ENCODE measurements at places on chromosomes 11 and 22.

DNA sequence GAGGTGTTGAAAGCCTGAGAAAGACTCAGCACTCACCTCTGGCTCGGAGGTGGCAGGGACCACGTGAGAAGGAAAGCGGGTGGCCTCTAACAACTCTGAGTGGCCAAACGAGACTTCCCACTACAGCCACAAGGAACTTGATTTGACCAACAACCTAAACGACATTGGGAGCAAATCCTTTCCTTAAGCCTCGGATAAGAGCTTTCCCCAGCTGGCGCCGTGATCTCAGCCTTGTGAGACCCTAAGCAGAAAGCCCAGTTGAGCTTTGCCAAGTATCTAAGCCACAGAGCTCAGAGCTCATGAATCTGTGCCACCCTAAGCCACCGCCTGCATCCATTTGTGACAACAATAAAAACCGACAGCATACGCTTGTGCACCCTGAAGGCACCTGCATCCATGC, 636.0 kb downstream of the TBC1D22A start:
- DNase-seq: no peak

- no peak for DNase-seq
Observed at GRCh38 chr22:22943521-22944267, 56.1 kb downstream of the IGLL5 start.

- DNase-seq: no peak
Observed at GRCh38 chr11:12668166-12668565, 6.1 kb upstream of the TEAD1 start.

- DNase-seq: no peak
Observed at GRCh38 chr11:63761931-63762653, 6.5 kb downstream of the ZFTA start.

- DNase-seq: no peak
Observed at GRCh38 chr11:120884154-120885020, 139.5 kb upstream of the TBCEL start.

- DNase-seq: no peak
Observed at GRCh38 chr22:23242473-23243001, 62.2 kb downstream of the BCR start.

- no peak for DNase-seq
Observed at GRCh38 chr22:39206491-39206890, 38.3 kb downstream of the PDGFB start.

- no peak for DNase-seq
Observed at GRCh38 chr11:122158171-122158570, 42.2 kb upstream of the BLID start.

DNA sequence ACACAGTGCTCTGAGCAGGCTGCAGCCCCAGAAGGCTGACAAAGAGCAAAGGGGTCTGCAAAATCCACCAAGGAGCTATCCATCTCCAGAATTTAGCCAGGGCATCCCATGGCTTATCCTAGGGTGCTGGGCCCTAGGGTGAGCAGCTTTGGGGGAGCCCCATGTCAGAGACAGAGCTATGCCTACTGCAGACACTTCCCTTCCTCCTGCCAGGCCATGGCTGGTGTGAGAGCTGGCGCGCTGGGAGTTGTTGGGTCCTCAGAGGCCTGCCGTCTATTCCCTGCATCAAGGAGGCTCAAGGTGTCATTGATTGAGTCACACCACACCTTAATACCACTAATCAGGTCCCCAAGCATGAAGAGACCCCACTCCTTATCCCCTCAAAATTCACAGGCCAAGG, 85.3 kb upstream of the TP53I11 start:
- DNase-seq: no peak

DNA sequence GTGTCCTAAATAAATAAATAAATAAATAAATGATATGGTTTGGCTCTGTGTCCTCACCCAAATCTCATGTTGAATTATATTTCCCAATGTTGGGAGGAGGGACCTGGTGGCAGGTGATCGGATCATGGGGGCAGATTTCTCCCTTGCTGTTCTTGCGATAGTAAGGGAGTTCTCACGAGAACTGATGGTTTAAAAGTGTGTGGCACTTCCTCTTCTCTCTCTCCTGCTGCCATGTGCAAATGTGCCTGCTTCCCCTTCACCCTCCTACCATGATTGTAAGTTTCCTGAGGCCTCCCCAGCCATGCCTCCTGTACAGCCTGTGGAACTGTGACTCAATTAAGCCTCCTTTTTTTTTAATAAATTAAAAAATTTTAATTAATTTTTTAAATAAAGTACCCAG, 138.2 kb downstream of the FBXO7 start:
- DNase-seq: no peak

DNA sequence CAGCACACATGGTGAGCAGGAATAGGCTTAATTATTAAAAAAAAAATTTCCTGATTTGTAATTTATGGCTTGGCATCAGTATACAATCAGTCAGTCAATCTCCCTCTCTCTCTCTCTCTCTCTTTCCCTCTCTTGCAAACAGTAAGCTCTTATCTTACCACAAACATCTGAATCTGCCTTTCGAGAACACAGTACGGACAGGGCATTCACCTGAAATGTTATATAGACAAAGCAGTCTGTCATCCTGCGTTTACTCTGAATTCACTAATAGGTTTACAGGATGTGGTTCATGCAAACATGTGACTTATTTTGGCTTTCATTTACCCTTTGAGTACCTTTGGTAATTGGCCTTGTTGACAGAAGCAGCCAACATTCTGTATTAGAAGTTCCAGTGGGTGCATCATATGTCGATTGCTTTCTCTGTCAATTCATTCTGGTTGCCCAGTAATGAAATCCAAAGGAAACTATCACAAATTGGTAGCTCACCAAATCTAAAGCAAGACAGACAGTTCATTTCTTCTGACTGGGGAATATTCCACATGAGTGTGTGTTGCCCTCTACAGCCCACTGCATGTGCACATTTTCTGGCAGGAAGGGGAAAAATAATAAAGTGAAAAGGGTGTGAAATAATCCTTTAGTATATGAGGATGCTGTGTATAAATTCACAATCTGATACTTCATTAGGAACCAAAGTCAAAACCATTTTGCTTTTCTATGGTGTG, 1058.2 kb downstream of the LRRC4C start:
- no peak for DNase-seq

DNA sequence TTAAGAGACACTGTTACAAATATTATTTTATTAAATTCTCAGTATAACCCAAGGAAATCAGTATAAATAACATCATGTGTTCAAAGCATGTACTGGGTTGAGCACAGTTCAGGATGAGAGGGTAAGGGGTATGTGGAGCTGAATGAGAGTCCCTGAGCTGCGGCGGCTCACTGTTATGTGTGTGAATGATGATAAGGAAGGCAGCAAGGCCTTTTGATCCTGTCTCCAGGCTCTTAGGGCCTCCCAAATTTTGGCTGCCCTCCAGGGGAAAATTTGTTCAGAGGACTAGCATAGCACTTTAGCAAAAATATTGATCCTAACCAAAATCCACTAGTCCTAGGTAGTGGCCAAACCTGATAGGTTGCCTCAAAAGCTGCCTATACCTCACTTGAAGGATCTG, 86.1 kb upstream of the SPON1 start:
- DNase-seq: no peak

DNA sequence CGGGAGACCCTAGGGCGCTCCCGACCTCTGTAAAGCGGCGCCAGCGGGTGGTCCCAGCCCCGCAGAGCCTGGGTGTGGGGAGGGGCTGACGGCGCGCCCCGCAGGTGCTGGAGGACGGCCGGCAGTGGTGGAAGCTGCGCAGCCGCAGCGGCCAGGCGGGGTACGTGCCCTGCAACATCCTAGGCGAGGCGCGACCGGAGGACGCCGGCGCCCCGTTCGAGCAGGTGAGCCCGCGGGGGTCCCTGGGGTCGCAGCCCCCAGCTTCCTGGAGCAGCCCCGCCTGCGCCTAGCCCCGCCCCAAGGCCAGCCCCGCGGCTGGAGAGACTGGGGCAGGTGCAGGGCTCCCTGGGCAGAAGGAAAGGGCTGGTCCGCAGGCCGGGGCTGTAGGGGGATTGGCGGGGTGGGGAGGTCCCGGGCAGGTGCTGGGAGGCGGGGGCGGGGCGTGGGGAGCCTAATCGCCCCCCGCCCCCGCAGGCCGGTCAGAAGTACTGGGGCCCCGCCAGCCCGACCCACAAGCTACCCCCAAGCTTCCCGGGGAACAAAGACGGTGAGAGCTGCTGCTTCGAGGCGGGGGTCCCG, 19.7 kb downstream of the EPS8L2 start:
- DNase-seq: no peak

GRCh38 chr22:48416396-48417224, 1411.1 kb downstream of the BRD1 start:
- no peak for DNase-seq

DNA sequence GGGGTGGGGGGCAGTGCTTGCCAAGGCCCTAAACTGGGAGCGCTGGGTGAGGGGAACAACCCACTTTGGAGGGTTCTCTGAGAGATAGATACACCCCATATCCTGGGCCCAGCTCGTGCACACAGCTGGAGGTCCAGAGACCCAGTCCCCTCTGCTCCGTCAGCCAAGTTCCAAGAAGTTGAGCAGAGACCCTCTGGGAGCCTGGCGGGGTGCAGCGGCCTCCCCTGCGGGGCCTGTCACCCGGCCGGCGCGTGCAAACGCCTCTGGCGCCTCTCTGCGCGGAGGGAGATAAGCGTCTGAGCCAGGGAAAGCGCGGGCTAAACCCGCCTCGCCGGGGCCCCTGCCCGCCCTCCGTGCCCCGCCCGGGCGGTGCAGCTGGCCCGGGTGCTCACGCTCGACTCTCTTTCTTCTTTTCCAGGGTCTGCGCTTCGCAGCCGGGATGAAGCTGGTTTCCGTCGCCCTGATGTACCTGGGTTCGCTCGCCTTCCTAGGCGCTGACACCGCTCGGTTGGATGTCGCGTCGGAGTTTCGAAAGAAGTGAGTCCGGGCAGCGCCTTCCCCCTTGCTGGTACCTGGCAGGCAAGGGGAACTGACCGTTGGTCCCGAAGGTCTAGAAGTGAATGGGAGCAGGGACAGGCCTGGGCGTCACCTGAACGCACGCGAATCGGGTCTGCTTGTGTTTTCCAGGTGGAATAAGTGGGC, 540 bp downstream of the ADM start:
- DNase-seq: no peak

GRCh38 chr22:29128891-29129807, 56.3 kb downstream of the KREMEN1 start:
- DNase-seq: no peak

DNA sequence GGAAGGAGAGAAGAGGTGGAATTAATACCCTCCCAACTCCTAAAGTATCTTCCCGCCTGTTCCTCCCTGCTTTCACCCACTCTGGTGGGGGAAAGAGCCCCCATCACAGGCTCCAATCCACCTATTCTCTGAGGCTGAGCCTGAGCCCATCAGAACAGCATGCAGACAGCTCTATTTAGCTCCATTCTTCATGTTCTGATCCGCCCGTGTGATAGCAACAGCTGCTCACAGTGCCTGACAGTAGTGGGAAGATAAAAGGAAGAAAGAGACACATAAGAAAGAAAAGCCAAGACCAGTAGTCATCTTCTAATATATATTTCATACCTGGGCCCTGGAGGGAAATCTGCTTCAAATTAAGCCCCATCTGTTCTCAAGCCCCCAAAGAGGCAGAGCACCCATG, 80.3 kb upstream of the AKIP1 start:
- no peak for DNase-seq

- no peak for DNase-seq
Observed at GRCh38 chr22:40436505-40437431, 66.4 kb downstream of the SGSM3 start.

GRCh38 chr11:109511598-109511997, 89.6 kb downstream of the C11orf87 start:
- no peak for DNase-seq

DNA sequence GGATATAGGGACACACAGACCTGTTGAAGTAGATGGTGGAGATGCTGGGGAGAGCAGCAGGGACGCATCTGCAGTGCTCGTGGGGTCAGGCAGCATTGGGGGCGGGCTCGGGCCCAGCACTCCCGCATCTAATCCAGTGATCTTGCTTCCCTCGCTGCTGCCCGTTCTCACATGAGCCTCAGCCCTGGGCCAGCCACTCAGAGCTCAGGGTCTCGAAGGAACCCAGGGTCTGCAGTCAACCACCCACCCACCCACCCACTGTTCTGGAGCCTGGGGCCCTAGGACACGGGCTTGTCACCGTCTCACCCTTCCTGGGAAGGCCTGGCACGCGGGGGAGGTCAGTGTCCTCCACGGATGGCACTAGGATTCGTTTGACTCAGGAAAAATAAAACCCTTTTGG, 406.0 kb downstream of the TBC1D22A start:
- DNase-seq: no peak

DNA sequence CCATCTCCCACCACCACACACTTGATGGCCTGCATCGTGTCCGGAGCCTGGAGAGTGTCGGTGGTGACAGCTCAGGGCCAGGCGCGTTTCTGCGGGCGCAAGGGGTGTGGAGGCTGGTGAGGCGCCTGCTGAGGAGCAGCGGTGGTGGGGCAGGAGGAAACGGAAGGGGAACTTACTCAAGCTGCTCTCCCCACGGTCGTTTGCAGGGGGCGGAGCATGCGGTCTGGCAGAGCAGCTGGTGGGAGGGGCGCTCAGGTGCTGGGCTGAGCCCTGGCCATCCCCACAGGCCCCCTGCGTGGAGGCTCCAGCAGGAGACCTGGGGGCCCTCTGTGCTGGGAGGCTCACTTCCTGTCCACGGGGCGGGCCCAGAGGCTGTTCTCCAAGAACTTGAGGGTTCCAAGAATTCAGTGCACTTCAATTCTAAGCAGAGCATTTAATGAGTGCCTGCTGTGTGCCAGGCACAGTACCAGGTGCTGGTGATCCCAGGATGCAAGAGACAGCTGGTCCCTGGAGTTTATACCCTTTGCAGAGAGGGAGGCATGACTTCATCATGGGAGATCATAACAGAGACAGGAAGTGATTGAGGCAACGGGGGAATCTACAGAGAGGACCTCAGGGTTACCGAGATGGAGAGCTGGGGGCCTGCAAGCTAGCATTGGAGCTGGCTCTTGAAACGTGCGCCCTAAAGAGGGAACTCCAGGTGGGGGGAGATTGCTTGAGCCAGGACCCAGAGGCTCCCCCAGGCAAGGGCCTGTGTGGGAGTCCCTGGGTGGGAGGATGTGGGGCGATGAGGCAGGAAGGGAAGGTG, at the start of gene RAC2:
TSS of gene RAC2 (minus strand) at position 156 of the 808 bp plus-strand sequence. CDS start at position 35, 121 bp downstream.
- no peak for DNase-seq

- DNase-seq: no peak
Observed at GRCh38 chr11:78420255-78420764, 2.7 kb upstream of the GAB2 start.

DNA sequence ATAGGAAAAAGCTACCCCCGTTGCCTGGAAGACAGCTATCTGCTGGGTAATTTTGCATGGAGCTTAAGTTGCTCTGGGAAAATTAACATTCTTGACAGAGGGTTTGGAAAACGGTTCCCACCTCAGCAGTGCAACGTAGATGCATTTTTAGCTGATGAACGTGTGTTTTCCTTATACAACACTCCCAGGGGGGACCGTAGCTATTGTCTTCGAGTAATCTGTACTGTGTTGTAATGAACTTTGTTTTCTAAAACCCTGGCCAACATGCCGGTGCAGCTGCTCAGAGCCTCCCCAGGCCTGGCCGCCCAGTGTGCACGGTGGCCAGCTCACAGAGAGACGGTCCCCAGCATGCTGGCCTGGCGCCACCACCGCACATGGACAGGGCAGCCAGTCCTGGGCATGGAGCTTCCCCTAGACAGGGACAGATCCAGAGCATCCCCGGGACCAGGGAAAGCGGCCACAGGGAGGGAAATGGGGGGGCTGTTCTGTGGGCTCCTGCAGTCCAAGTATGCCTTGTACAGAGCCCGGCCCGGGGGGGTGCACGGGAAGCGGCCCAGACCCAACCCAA, 2.2 kb downstream of the TNNT3 start:
- no peak for DNase-seq
